AG04449 (cell line): ENCODE measurements at places on chromosomes 2 and 18.

GRCh38 chr2:99988599-99988998, 153.8 kb downstream of the AFF3 start:
- DNase-seq, result no peak

GRCh38 chr18:40612356-40612755, 1342.7 kb upstream of the PIK3C3 start:
- no peak for DNase-seq

DNA sequence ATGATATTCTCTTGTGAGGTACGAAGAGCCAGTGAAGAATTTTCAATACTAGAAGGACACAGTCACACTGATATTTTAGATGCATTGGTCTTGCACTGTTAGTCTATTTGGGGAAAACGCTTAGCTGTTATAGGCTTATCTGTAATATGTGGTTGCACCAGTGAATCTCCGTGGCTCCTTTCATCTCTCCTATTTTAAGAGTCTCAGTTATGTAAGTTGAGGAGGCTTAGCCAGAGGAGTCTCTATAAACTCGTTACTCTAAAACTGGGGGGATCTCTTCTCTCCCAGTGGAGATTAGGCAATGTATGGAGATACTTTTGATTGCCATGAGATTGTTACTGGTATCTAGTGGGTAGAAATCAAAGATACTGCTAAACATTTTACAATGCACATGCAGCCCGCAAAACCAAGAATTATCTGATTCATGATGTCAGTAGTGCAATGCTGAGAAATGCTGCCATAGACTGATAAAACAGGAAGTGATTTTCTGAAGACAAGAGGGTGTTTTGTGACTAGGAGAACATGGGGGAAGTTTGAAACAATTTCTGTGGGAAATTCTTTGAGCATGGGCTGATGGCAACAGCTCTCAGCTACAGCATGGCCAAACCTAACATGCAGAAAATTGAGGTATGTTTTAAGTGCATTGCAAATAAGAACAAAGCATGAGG, 339.1 kb downstream of the SOX11 start:
- no peak for DNase-seq

- DNase-seq, result peak; percentile 98
These were observed 71.0 kb upstream of the ITM2C start for GRCh38 chr2:230793572-230794359.
